ENCODE measurements at places on chromosomes 13 and 19.
A peak's percentile ranks its signal among the peaks of the same experiment; 100 is the strongest.

DNA sequence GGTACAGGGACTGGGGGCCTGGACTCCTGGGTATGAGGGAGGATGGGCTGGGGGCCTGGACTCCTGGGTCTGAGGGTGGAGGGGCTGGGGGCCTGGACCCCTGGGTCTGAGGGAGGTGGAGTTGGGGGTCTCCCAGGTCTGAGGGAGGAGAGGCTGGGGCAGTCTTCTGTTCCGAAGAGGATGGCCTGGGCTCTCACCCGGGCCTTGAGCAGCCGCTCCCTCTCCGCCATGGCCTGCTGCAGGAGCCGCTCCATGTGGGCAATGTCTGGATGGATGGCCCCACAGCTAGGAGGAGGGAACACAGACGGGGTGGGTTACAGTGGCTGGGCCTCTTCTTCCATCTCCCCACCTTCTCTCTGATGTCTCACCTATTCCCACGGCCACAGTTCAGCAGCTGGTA lies 18.1 kb downstream of the PHLDB3 start:
- DNase-seq = no peak

- no peak for DNase-seq
Measured at GRCh38 chr19:16946951-16947940, 58.4 kb downstream of the F2RL3 start.

DNA sequence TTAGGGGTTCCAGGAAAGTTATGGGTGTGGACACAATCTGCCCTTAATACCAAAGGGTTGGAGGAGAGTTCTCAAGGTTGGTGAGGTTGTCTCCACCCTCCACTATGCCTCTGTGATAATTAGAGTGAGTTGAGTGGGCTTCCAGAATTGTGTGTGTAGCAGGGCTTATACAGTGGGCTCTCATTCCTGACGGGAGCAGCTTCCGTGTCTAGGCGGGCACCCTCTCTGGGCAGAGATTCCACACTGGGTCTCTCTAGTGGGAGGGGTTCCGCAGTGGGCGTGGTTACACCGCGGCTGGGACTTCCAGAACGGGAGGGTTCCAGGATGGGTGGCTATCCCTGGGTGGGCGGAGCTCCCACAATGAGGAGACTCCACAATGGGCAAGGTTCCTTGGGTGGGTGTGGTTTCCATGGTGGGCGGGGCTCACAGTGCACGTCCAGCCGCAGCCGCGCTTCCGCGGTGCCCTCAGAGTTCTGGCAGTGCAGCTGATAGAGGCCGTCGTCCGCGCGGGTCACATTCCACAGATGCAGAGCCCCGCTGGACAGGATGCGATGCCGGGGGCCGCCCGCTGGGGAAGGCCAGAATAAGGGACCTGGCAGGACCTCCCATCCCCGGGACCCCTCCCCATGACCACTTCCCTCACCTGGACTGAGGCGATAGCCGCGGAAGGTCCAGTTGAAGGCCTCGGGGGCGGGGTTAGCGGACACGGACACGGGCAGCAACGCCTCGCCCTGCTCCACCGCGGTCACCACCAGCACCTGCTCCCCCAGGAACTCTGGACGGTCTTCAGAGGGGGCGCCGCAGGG lies 8.4 kb downstream of the NPHS1 start:
- peak; percentile 12 for DNase-seq

DNA sequence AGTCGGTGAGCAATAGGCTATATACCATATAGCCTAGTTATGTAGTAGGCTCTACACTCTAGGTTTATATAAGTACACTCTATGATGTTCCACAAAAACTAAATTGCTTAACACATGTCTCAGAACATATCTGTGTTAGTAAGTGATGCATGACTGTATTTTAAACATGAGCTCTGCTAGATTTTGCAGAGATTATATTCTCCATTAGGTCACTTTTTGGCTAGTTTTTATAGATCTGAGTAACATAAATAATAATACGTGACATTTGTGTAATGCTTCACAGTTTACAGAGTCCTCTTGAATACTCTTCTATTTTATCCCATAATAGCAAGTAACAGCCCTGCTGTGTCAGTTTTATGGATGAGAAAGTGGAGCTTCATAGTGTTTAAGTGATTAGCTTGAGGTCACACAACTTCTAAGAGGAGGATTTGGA lies 47.8 kb downstream of the NDFIP2 start:
- DNase-seq = no peak

DNA sequence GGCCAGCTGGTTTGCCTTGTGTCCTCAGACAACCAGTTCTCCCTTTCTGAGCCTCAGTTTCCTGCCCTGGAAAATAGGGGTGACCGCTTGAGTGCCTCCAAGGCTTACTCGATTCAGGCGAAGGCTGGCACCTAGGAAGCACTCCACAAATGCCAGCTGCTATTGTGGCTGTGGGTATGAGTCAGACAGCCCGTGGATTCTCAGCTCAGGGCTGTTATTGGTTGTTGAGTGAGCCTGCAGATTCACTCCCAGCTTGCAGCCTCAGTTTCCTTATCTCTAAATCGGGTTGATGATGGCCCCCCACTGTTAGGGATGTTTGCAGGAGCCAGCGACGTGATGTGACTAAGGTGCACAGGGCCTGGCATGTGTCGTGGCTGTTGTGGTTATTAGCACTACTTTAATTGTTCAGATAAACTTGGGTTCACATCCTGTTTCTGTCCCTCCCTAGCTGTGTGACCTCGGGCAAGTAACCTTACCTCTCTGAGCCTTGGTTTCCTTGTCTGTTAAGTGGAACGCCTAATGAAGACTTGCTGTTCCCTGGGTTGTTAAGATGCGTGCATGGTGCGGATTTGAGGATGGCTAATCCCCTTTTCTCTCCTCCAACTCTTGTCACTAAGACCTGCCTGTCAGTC lies 2.4 kb downstream of the MARK4 start:
- DNase-seq = peak; percentile 35

DNA sequence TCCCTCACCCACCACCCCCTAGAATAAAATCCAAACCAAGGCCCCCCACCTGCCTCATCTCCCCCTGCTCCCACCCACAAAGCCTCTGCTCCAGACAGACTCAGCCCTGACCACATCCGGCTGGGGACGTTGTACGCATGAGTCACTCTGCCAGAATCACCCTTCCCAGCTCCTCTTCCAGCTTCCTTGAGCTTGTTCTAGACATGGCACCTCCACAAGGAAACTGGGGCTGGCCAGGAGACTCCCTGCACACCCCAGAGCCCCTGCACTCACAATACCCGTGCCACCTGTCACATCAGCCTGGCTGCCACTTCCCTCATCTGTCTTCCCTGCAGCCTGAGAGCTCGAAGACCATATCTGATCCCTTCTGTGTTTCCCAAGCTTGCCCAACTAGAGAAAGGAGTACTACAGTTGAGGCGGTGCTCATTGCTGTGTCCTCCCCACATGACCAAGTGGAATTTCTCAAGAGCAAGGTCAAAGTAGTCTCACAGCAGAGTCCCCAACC lies 9.7 kb downstream of the DEDD2 start:
- DNase-seq = peak; percentile 84

DNA sequence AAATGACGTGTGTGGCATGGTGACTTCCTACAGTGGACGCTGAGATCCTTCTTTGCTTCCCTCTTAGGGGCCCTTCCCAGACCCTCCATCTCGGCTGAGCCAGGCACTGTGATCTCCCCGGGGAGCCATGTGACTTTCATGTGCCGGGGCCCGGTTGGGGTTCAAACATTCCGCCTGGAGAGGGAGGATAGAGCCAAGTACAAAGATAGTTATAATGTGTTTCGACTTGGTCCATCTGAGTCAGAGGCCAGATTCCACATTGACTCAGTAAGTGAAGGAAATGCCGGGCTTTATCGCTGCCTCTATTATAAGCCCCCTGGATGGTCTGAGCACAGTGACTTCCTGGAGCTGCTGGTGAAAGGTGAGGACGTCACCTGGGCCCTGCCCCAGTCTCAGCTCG lies 5.2 kb downstream of the LAIR2 start:
- DNase-seq = no peak

DNA sequence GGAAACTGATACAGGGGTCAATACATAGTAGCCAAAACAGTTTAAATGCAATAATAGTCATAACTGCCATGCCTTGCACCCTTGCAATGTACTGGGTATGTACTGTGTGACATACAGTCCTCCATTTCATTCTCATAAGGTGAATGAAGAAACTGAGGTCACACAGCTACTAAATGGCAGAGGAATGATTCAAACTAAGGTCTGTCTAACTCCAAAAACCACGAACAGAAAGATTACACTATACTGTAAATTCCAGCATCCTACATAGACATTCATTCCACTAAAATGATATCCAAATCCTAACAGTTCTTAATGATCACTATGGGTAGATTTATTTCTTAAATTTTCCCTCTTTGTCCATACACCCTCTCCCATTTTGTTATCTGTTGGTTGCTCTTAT lies 238.1 kb upstream of the SERP2 start:
- no peak for DNase-seq

- no peak for DNase-seq
Measured at GRCh38 chr19:38706792-38707511, 37.3 kb downstream of the CAPN12 start.

- DNase-seq = no peak
Measured at GRCh38 chr19:55352040-55352439, 2.5 kb downstream of the COX6B2 start.

GRCh38 chr19:18020212-18021085 lies 12.5 kb downstream of the ARRDC2 start:
- peak; percentile 69 for DNase-seq

GRCh38 chr19:15418231-15418578 lies 583 bp downstream of the AKAP8L start:
- peak; percentile 35 for DNase-seq

GRCh38 chr13:24081387-24081786 lies 79.1 kb upstream of the SPATA13 start:
- no peak for DNase-seq

GRCh38 chr19:30908262-30908771 lies 440.9 kb downstream of the TSHZ3 start:
- no peak for DNase-seq

GRCh38 chr19:36460046-36460445 lies 29.3 kb downstream of the ZNF566 start:
- DNase-seq = no peak

DNA sequence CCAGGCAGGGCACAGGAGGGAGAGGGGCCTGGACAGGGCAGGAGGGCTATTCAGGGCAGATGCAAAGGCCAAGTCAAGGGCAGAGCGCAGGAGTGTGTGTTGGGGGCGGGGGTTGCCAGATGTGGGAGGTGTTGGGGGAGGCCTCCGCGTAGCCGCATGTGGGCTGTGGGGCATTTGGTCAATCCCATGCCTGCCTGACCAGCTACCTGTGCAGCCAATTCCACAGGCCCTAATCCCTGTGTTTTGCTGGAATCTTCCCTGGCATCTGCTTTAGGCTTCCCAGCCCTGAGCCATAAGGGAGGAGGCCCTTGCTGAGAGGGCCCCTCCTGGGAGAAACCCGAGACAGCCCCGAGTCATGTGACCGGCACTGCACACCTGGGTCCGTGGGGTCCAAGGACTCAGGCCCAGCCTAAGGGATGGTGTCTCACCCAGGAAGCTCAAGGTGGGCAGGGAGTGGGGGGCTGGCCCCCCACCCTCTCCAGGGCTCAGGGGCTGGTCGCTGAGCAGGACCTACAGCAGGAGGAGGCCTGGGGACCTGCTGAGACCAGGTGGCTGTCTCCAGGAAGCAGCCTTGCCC lies 20.3 kb downstream of the RFX1 start:
- DNase-seq = no peak

DNA sequence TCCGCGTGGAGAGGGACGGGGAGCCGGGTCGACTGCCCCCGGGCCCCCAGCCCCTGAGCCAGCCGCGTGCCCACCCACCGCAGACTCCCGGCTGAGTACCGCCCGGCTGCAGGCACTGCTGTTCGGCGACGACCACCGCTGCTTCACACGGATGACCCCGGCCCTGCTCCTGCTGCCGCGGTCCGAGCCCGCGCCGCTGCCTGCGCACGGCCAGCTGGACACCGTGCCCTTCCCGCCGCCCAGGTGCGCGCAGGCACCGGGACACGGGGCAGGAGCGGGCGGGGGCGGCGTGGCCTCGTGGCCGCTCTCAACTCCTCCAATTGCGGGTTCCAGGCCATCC lies 1.6 kb downstream of the AMH start:
- no peak for DNase-seq

- no peak for DNase-seq
Measured at GRCh38 chr19:29365836-29366417, 153.0 kb upstream of the UQCRFS1 start.

DNA sequence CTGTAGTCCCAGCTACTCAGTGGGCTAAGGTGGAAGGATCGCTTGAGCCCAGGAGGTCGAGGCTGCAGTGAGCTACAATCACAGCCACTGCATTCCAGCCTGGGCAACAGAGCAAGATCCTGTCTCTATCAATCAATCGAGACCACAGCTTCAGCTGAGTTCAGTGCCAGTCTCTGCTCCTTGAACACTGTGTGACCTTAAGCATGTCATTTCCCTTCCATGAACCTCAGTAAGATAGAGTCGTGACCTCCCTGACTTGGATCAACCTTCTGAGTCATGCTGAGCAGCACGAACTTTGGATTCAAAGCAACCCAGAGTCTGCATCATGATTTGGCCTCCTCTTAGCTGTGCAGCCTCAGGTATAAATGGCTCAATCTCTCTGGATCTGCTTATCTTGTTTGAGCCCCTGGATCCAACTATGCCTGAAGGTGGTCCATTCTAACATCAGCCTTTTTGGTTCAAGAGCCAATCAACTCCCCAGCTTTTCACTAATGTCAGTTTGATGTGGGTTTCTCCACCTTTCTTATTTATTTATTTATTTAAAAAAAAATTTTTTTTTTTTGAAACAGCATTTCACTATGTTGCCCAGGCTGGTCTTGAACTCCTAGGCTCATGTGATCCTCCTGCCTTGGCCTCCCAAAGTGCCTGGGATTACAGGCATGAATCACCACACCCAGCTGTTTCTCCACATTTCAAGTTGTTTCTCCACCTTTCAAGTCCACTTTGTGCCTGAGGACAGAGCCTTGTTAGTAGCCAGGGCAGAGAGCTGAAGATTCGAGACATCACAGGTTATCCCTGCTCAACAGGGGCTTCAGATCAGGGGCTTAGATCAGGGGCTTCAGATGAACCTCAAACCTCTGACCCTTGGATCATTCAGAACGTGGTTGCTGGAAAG lies 26.4 kb downstream of the PTPRS start:
- DNase-seq = no peak

DNA sequence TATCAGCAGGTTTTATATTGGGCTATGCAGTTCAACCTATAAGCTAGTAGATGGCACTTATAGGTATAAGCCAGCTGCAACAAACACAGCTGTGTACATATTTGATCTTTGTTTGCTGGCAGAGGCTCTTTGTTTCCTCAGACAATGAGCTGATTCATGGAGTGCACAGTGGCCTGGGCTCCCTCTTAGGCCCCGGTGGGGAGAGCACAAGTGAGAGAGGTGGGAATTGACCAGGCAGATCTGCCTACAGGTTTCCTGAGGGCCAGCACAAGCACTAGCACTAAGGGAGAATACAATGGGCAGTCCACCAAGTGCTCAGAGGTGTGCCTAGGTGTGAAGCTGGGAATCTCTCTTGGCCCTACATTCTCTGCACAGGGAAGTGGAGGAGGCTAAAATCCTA lies 1390.7 kb downstream of the SLITRK5 start:
- no peak for DNase-seq
